ENCODE measurements at places on chromosomes 4 and X.

DNA sequence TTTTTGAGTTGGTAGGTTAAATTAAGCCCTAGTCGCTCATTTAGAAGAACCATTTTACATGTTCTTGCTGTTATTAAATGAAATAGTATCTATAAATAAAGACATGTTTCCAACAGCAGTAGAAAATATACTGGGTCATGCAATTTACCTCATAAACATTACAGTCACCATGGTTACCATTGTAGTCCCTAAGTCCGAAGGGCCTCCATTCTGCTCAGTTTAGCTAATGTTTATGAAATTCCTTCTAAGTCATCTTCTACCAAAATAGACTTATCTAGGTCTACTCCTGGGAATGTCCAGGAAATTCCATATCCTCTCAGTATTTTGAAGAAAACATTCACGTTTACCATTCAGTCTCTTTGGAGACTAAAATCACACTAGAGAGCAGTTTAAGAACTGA lies 292.5 kb upstream of the DCAF8L1 start:
- DNase-seq = no peak

DNA sequence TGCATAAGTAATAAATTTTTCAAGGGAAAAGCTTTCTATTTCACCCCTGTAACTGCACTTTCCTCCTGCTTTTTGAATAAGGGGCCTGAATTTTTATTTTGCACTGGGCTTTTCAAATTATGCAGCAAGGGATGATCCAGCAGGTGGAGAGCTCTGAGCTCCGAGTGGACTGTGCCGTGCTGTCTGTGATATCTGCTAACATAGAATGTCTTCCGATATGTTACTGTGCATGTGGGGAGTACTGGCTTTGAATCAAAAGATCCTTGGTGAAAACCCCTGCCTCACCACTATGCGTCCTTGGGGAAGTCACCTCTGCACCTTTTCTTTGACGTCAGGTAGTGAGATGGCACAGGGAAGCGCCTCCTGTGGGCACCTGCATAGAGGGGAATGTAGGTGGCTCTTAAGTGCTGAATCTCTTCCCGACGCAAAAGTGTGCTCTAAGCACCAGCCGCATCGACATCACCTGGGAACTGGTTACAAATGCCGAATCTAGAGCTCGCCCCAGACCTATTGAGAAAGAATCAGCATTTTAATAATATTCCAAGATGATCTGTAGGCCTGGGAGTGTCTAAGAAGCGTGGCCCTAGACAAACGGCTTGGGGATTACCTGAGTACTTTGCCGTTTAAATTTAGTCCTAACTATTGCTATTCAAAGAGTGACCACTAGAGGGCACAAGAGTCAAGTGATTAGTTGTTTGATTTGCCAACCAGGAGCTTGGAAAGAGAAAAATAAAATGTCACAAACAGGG lies 19.2 kb upstream of the WFS1 start:
- peak; percentile 25 for DNase-seq

DNA sequence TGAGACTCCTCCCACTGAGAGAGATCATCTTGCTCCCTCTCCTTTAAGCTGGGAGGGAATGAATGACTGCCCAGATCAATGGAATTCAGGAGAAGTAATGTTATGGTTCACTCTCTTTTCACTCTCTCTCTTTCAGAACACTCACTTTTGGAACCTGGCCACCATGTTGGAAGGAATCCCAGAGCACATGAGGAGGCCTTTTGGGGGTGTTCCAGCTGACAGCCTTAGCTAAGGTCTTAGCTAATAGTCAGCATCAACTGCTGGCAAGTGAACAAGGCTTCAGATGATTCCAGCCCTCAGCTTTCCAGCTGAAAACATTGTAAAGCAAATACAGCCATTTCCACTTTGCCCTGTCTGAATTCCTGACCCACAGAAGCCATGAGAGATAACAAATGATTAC lies 124.0 kb upstream of the CLNK start:
- no peak for DNase-seq

DNA sequence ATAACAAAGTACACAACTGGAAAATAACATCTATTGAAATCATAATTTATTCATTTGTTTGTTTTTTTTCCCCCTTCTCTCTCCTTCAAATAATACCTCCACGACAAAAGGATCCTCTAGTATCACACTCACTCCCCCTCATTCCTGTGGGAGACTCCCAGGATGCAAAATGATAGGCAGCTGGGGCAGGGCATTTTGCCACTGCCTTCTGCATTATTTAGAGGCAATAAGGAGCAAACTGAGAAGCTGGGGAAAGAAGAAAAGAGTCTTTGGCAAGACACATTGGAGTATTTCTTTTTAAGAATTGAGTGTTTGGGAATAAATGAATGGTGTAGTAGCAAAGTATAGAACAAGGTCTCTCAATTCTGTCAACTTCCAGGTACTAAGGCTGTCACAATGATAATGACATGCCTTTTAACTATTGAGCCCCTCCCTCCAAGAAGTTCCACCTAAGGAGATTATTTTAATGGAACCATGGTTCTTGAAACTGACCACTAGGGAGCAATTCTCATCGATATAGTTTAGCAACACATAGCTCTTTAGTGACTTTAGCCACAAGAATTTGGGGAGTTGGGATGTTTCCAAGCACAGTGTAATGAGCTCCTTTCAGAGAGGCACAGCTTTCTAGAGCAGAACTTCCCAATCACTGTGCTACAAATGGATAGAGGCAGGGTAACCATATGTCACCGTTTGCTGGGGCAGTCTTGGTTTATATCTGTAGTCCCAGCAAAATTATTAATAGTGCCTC lies 303.3 kb downstream of the FRMPD4 start:
- no peak for DNase-seq

- DNase-seq = peak; percentile 35
Observed at GRCh38 chr4:3342182-3342854, 49.5 kb downstream of the RGS12 start.

DNA sequence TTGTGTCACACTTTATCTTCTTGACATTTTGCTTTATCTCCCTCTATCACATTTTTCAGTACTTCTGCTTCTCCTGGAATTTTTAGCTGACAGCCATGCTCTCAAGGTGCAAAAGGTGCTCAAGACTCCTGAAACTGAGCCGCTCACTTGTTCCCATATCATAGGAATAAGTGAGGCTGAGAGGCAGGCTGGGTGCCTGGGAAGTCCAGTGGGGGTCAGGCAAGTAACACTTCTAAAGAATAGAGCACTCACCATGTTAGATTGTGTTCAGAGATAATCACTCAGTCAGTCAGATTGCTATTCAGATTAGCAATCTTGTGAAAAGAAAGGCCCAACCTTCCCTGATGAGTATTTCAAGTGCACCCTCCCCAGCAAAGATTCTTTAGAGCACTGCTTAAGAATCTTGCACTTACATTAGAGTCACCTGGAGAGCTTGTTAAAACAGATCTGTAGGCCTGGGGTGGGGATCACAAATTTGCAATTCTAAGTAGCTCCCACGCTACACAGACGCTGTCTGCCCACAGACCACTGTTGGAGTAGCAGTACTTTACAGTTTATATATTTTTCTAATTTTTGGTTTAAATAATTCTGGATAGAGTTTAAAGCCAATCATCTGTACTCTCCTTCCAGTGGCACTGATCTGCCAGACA lies 23.1 kb upstream of the LRAT start:
- no peak for DNase-seq

DNA sequence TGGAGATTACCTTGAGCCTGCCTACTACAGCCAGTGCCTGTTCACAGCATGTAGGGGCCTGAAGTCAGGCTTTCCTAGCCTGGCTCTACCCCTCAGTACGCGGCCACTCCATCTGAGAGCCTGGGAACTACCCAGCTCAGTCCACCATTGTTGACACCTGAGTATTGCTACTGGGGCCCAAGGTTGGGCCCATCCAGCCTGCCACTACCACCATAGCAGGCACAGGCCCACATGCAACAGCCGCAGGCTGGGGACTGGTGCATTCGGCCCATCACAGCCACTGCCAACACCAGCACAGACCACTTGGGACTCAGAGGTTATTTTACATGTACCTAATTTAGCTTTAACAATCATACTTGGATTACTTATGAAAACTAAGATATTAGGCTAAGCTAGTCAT lies 314.0 kb downstream of the GALNTL6 start:
- no peak for DNase-seq

DNA sequence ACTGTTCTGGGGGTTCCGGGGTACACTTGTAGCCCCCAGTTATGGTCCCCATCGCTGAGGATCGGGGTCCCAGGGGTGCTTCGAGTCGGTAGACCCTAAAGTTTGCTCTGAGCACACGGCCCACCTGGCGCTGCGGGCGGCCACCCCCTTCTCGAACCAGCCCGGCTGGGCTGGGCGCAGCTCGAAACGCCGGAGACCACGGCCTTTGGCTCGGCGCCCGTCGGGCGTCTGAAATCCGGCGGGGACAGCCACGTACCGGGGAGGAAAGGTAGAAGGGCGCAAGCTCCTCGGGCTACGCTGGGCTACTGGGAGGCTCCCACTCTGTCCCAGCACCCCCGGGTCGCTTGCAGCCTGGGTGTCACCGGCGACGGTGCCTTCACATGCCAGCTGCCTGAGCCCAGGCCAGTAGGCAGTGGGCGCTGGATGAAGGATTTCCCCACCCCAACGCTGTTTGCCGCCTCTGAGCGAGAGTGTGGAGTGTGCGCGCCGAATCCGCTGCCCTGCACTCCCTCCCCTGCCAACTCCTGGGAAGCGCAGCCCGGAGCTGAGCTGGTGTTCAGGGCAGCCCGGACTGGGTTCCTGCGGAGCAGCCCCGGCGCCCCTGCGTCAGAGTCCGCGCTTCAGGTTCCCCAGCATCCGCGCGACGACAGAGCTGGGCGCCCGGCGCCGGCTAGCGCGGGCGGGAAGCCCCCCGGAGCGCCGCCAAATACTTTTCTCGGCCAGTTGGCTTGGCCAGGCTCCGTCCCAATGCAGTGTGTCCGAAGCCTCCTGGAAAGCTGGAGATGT lies 637 bp downstream of the MAMLD1 start:
- DNase-seq = peak; percentile 38

DNA sequence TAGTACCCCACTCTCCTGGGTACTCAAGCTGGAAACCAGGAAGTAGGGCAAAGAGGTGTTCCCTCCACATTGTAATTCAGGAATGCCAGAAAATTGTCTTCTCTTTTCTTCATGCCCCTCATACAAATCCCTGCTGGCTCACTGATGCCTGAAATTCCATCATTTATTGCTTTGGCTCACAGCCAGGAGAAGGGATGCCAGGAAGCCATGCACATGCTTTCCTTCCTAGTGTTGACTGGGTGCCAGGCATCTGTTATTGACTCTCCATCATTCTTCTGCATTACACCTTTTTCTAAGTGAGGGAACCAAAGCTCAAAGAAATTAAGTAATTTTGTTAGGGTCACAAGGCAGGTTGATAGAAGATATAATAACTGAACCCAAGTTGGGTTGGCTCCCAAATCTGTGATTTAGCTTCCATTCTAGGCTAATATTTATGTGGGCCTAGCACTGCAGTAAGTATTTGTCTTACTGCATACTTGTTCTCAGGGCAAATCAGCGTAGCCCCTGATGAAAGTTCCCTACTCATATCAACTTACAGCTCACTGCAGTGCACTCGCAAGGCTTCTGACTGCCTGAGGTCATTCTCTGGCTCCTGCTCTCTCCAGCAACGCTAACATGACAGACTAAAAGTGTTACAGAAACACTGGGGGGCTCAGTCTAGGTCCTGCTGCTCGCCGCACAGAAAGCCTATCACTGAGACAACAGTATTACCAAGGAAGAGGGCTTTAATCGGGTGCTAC lies 89.0 kb downstream of the TRAPPC11 start:
- no peak for DNase-seq

- no peak for DNase-seq
Observed at GRCh38 chr4:152346526-152346925, 189.4 kb downstream of the FBXW7 start.

- no peak for DNase-seq
Observed at GRCh38 chrX:943035-943434, 269.4 kb downstream of the CRLF2 start.

GRCh38 chrX:8323356-8323755 lies 141.3 kb upstream of the VCX3B start:
- no peak for DNase-seq

GRCh38 chrX:10089378-10089795 lies 67.4 kb upstream of the CLCN4 start:
- no peak for DNase-seq

DNA sequence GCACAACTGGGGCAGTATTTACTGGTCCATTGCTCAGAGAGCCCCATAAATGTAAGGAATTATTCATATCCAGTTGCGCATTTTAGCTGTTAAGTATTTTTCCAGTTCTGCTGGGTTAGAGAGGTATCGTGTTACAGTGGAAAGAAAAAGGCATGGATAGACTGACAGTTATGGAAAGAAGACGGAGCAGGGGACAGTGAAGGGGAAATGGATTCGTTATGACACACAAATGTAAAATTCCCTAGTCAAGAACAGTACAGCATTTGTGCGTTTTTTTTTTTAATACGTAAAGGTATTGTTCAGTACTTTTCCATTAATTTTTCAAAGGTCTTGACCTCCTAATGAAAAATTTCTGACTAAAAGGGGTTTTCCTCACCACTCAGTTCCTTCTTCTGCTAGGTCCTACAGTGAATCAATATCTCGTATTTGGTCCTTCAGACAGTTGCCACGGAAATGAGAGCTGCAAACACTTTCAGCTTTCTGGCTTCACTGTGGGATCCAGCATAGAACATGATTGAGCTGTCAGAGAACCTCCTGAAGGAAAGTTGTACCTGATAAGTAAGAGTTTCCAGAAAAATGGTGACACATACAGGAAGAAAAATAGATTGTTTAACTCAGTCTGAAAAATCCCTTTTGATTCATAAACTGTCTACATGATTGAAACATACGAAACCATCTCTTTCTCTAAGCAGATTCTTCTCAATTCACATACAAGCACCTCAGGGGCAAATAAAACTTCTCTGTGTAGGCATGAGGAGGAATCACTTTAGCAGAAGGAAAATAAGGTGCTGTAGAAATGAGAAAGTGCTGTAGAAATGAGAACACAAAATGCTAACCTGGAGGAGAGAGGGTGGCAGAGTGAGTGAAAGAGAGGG lies 21.8 kb upstream of the BBS12 start:
- no peak for DNase-seq

- DNase-seq = no peak
Observed at GRCh38 chrX:44506678-44507077, 36.0 kb downstream of the FUNDC1 start.

- DNase-seq = no peak
Observed at GRCh38 chrX:1600406-1601050, 9.1 kb downstream of the AKAP17A start.

GRCh38 chr4:108681321-108681809 lies 31.0 kb downstream of the OSTC start:
- DNase-seq = no peak

DNA sequence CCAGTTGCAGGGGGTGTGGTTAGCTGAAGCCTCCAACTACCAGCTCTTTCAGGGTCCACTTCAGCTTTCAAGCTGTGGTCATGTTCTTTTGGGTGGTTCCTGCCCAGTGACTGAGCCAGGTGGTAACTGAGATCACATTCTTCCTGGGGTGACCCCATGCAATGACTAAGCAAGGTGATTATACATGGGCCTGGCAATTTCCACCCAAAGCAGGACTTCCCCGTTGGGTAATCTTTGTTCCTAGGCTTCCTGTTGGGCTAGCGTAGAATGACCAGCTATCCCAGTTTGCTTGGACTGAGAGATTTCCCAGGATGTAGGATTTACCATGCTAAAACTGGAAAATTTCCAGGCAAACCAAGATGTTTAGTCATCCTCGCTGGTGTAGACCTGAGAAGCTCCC lies 18.4 kb upstream of the MAGEB17 start:
- no peak for DNase-seq

Data from activated T-cell treated with anti-CD3 and anti-CD28 coated beads, Interleukin-2, amount 50 U/mL, for 48 hours (primary cell).